ENCODE measurements at places on chromosomes 7 and 10. TPM values are rescaled to one million over a fixed set of nuclear protein-coding genes. Genes with fewer than 3 reads are reported as not detected.

ASB10 gene
- total RNA-seq, result not detected

CNPY1 gene
- not detected for total RNA-seq

ZNF33A gene
- total RNA-seq, result 51.5 TPM

OR6B1 gene
- not detected for total RNA-seq

CAMK2B gene
- 2.8 TPM for total RNA-seq

DNA sequence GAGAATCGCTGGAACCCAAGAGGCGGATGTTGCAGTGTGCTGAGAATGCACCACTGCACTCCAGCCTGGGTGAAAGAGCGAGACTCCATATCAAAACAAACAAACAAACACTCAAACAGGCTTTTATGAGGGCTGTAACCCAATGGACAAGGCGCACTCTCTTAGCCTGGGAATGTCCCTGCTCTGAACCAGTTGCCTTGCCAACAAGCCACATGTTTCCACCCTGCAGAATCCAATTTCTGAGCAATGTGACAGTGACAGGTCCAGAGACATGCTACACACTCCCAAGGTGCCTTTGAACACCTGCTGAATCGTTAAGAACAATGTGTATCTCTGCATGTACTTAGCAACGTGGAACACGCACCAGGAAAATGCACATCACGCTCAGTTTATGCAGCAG, 186.8 kb upstream of the AUTS2 start:
- no peaks in the 10 kb centered on the region for H3K36me3 ChIP-seq
- H3K27ac ChIP-seq, result no peak overlapping the region
- no peaks in the 10 kb centered on the region for H3K27me3 ChIP-seq

DNA sequence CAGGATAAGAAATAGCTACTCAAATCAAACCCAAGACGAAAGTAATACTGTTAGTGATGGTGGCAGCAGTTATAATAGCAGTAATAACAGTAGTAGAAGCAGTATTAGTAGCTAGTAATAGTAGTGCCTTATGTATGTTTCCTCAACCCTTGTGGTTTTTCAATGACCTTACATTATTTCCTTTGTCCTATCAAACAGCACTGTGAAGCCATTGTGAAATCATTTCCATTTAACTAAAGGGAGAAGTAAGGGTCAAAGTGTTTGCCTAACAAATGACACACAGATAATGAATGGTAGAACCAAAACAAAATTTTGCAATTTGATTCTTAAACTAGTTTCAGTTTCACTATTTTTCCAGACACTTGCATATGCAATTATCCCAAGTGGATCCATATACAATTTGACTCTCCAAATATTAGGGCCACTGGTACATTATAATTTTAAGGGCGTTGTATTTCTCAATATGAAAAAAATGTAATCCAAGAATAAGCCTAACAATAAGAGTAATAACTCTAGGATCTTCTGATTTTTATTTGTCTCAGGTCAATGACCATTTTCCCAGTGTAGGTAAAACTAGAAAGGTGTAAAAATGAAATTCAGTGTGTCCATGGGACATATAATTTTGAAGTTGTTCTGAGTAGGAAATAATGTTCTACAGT, 33.7 kb upstream of the TMEM26 start:
- H3K27me3 ChIP-seq, result no peaks in the 10 kb centered on the region
- H3K4me1 ChIP-seq, result peaks cover 3% of the 10 kb centered on the region
- no peak for DNase-seq
- H3K36me3 ChIP-seq, result no peaks in the 10 kb centered on the region
- H3K27ac ChIP-seq, result no peak overlapping the region
- H3K4me3 ChIP-seq, result no peak overlapping the region

DNA sequence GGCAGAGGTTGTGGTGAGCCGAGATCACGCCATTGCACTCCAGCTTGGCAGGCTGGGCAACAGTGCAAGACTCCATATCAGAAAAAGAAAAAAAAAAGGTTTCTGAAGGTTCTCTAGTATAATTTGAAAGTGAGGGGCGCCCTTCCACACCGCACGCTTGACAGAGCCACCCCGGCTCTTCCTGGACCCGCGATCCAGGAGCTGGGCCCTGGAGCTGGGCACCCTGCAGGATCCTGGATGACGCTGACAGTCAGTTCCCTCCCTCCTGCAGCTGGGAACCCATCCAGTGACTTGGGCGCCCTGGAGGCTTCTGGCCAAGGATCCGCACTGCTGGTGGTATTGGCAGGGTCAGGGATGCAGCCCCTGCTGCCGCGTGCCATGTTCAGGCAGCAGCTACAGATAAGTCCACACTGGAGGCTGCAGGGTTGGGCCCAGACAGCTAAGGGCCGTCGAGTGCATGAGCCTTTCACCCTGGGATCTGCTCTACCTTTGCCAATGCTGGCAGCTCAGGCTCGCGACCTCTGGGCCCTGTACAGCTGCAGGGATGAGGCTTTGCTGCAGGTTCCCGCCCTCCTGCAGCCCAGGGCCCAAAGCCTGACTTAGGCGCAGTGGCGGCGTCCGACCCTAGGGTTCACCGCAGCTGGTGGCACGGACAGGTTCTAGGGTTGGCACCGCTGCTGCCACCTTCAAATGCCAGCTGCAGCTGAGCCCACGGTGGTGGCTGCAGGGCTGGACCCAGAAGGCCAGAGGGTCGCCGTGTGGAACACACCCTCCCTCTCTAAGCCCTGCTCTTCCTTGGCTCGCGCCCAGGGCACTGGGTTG, 110.2 kb downstream of the OR13A1 start:
- no peak for DNase-seq
- no peaks in the 10 kb centered on the region for H3K36me3 ChIP-seq
- H3K4me3 ChIP-seq, result no peak overlapping the region
- H3K27ac ChIP-seq, result no peak overlapping the region

DNA sequence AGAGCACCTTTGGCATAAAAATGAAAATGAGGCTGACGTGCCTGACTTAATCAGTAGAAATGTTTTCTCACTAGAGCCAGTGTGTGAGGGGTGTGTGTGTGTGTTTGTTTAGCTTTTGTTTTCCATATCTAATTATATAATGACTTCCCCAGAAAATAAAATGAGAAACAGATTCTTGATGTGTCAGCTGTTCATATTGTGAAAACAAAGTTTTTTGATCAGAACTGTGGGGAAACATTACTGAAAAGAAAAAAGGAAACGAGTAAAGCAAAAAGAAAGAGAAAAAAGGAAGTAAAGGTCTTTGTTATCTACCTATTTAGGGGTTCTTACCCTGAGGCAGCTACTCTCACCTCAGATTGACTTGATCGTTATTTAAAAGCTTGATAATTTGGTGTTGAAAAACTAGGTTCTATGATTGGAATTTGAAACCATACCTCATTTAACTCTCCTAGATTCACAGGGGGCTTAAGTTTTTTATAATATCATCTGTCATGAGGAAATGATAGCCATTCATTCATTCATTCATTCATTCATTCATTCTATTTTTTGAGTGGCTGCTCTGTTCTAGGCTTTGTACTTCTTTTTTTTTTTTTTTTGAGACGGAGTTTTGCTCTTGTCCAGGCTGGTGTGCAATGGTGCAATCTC, 58.0 kb downstream of the CREM start:
- no peak overlapping the region for H3K27ac ChIP-seq
- H3K4me1 ChIP-seq, result no peaks in the 10 kb centered on the region
- DNase-seq, result no peak
- H3K36me3 ChIP-seq, result no peaks in the 10 kb centered on the region
- no peaks in the 10 kb centered on the region for H3K27me3 ChIP-seq

- H3K27ac ChIP-seq, result no peak overlapping the region
- H3K4me1 ChIP-seq, result no peaks in the 10 kb centered on the region
- no peak for DNase-seq
- H3K4me3 ChIP-seq, result no peak overlapping the region
- H3K36me3 ChIP-seq, result no peaks in the 10 kb centered on the region
Observed at GRCh38 chr7:149782682-149783345, 9.4 kb upstream of the ZNF467 start.

DNA sequence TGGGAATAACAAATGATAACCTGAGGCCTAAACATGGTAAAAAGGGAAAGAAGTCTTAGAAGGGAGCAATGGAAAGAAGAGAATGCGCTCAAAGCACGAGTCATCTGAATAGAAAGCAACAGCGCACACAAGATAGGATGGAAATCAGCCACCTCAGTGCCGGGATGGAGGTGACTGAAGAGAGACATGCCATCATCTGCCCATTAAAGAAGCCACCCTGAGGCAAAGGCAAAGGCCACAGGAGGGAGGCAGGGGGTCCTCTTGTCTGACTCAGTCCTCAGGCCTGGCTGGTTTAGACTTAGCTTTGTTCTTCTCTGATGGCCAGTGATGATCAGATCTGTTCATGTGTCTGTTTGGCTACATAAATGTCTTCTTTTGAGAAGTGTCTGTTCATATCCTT, 180.6 kb downstream of the CHCHD3 start:
- H3K4me1 ChIP-seq, result no peaks in the 10 kb centered on the region
- no peak overlapping the region for H3K27ac ChIP-seq
- no peak overlapping the region for H3K4me3 ChIP-seq
- no peaks in the 10 kb centered on the region for H3K27me3 ChIP-seq

DNA sequence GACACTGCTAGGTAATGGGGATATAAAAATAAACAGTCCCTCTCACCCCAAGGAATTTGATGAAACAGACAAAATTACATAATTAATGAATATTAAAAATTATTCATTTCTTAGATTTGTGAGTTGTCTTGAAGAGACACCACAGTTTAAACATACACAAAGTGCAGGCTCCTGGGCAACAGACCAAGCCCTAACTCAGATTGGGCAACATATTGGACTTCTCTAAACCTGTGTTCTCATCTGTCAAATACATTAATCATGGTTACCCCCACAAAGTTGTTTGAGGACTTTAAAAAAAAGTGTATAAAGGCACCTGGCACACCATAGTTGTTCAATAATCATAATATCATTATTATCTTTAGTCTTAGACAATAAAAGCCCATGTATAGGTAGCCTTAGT, 62.5 kb upstream of the CAPZA2 start:
- no peak for DNase-seq
- H3K27me3 ChIP-seq, result no peaks in the 10 kb centered on the region
- H3K4me1 ChIP-seq, result peaks cover 12% of the 10 kb centered on the region

GRCh38 chr7:155477476-155477875, 19.5 kb downstream of the EN2 start:
- no peaks in the 10 kb centered on the region for H3K27me3 ChIP-seq
- H3K4me3 ChIP-seq, result no peak overlapping the region
- H3K27ac ChIP-seq, result no peak overlapping the region
- H3K36me3 ChIP-seq, result no peaks in the 10 kb centered on the region
- DNase-seq, result no peak

Data from thoracic aorta (tissue), 2 donors.